ENCODE measurements at places on chromosomes 6 and 20. TPM values are rescaled to one million over a fixed set of nuclear protein-coding genes. Genes with fewer than 3 reads are reported as not detected.
A peak's percentile ranks its signal among the peaks of the same experiment; 100 is the strongest.

SLC22A3 gene
- total RNA-seq, result not detected

ARMC12 gene
- 3.0 TPM for total RNA-seq

DNA sequence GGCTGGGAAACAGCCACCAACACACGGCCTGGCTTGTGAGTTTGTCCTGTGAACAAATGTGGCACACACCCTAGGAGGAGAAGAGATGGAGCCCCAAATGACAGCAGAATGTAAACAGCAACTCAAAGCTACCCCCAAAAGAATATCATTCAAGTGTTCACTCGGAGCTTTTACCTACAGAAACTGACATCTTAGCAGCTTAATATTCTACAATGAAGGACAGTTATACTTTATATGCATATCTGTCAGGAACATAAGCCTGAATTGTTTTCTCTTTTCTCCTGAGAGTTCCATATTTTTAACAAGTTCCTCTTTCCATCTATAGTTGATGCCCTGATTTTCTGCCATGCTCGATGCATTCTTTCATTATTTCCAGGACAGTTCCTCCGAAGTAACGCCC is 566.0 kb upstream of the MAP3K7 start:
- H3K27me3 ChIP-seq, result no peaks in the 10 kb centered on the region
- H3K4me1 ChIP-seq, result no peaks in the 10 kb centered on the region
- H3K36me3 ChIP-seq, result no peaks in the 10 kb centered on the region
- H3K27ac ChIP-seq, result no peak overlapping the region
- no peak overlapping the region for H3K4me3 ChIP-seq

ZNF311 gene
- total RNA-seq, result 0.98 TPM

DNA sequence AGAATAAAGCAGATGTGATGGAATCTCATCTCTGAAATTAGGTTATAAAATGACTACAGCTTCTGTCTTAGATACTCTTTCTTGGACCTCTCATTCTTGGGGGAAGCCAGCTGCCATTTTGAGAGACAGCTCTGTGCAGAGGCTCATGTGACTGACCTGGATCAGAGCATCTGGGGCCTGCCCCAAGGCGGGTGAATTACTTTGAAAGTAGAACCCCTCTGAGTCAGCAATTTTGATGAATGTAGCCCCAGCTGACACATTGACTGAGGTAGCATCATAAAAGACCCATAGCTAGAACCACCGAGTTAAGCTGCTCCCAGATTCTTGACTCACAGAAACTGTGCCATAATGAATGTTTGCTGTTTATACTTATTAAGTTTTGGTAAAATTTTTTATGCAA is 124.5 kb downstream of the THEMIS start:
- H3K4me1 ChIP-seq, result peaks cover 52% of the 10 kb centered on the region
- peak; percentile 52 for DNase-seq
- no peaks in the 10 kb centered on the region for H3K27me3 ChIP-seq
- no peak overlapping the region for H3K4me3 ChIP-seq
- peak overlapping the region; percentile 73 for H3K27ac ChIP-seq
- peaks cover 22% of the 10 kb centered on the region for H3K36me3 ChIP-seq

- no peak for DNase-seq
- no peaks in the 10 kb centered on the region for H3K4me1 ChIP-seq
- H3K27ac ChIP-seq, result no peak overlapping the region
- no peak overlapping the region for H3K4me3 ChIP-seq
Observed at GRCh38 chr6:113352831-113353230, 504.3 kb upstream of the MARCKS start.

DNA sequence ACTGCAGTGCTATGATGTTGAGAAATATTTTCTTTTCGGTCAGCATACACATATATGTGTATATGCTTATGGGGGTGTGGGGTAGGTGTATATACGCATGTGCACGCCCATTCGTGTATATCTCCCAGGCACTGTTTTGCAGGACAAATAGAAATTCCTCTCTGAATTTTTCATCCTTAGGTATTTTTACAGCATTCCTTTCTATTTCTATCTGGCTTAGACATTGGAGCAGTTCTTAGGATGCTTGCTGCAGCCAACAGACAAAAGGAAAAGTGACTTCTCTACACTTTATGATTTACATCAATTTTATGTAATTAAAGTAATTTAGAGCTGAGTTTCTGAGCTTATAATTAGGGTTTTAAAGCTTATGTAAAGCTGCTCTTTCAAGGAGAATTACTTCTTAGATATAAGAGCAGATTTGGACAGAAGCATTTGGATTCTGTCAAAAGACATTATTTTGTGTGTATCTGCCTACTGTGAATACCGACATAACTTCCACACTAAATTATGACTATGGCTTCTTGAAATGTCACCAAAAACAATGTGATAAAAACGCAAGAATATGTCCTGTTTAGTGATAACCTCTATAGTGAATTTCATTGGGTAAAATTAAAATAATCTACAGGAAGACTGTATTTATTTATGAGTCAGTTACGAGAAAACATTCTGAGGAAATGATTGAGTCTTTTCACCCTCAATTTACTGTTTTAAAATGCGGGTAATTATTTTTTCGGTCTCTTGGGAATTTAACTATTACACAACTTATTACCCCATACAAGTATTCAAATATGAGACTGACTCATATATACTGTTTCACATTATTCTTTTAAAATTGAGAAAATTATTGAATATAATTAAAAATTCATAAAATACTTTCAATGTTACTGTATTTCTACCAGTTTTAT is 21.3 kb upstream of the CEP43 start:
- H3K36me3 ChIP-seq, result peaks cover 9% of the 10 kb centered on the region
- H3K4me3 ChIP-seq, result no peak overlapping the region
- DNase-seq, result no peak
- no peaks in the 10 kb centered on the region for H3K27me3 ChIP-seq

C6orf141 gene
- 1.1 TPM for total RNA-seq

FAXC gene
- total RNA-seq, result 0.16 TPM

TAP2 gene
- total RNA-seq, result 150 TPM

ZNF335 gene
- 28.9 TPM for total RNA-seq

DNA sequence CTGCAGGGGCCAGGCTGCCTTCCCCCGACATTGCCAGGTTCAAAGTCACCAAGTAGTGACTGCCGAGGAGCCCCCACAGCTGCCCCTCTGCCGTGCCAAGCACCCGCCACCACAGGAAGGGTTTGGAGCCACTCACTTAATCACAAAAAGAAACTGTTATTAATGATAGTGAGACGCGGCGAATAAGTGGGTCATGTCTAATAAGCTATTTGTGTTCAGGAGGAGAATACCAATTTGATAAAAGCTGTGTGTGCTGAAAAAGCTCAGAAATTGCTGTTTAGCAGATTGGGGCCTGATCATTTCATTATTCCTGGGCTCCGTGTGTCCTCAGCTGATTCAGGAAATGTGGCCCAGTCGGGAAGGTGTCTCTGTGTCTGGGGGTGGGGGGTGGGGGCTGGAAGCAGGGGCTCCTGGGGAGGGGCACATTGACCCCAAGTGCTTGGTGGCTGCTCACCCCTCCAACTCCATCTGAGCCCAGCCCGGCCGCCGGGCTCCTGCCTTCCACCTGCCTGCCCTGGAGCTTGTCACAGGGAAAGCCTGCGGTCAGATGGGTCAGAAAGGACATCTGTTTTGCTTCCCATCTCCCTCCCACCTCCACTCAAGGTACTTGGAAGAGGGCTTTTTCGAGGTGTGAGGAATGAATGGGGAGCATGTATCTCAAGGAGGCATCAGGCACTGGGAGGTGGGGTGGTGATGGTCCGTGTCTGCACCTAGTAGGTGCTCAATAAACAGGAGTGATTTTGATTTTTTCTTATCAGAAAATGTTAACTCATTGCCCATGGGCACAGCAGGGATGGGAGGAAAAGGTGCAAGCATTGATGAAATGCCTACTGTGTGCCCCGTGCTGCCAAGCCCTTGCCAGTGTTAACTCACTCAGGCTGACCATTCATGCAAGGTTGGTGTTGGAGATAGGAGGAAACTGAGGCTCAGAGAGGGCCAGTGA is 3.0 kb downstream of the VSTM2L start:
- peaks cover 43% of the 10 kb centered on the region for H3K27me3 ChIP-seq
- no peak overlapping the region for H3K4me3 ChIP-seq
- H3K27ac ChIP-seq, result no peak overlapping the region
- H3K36me3 ChIP-seq, result no peaks in the 10 kb centered on the region

GRCh38 chr20:62051144-62051543 is 14.5 kb downstream of the TAF4 start:
- H3K4me1 ChIP-seq, result peaks cover 20% of the 10 kb centered on the region
- no peak for DNase-seq
- peaks cover 7% of the 10 kb centered on the region for H3K36me3 ChIP-seq
- H3K27me3 ChIP-seq, result no peaks in the 10 kb centered on the region
- H3K4me3 ChIP-seq, result no peak overlapping the region
- no peak overlapping the region for H3K27ac ChIP-seq

DNA sequence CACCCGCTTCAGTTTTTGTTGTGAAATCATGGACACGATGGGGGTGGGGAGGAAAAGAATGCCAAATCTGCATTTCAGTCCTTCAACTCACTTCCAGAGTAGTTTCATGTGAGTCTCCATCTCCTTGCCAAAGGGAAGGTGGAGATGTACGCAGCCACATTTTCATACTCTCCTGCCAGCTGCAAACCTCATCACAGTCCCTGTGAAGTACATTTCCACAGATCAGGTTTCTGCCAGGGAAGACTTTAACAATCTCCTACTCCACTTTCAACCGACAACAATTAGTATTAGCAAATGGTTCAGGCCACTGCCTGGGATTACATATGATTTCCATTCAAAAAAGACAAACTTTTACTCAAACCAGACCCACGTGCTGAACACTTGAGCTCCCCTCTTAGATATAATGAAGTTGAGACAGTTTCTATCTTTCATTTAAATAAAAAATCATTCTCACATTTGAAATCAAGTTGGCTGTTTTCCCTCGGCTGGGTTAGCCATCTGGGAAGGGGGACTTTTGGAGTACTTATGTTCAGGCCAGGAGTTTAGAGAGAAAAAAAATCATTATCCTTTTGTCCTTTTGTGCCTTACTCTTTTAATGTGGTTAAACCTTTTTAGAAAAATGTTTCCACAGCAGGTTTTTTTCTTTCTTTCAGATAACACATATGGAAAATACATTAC is 51.0 kb upstream of the CEP162 start:
- H3K27ac ChIP-seq, result no peak overlapping the region
- DNase-seq, result no peak
- no peaks in the 10 kb centered on the region for H3K4me1 ChIP-seq
- H3K27me3 ChIP-seq, result peaks cover 22% of the 10 kb centered on the region
- H3K36me3 ChIP-seq, result no peaks in the 10 kb centered on the region

TULP1 gene
- total RNA-seq, result not detected

DNA sequence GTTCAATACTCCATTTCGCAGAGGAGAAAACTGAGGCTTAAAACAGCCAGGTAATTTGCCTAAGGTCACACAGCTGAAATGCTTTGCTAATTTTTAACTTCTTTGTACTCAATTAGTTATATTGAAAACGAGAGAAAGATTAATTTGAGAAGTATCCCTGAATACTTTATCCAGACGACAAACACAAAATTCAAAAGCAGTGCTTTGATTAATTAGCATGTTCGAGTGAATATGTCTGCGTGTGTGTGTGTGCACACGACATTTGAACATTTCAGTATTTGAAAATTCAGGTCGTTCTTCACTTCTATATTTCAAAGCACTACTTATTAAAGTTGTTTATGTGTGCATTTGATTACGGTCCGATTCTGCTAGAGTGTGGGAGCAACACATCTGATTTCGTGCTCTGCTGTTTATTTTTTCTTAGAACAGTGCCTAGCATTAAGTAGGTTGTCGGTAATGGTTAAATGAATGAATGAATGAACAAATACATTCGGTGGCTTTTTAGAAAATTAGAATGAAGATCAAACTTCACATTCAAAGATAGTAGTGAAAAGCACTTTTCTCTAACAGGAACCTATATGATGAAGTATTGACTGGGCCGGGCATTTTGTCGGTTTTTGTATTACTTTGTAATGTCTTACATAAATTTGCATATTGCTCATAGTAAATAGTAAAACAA is 36.9 kb upstream of the SYNCRIP start:
- no peak for DNase-seq
- peaks cover 26% of the 10 kb centered on the region for H3K4me1 ChIP-seq
- H3K4me3 ChIP-seq, result peak overlapping the region; percentile 90
- peaks cover 49% of the 10 kb centered on the region for H3K36me3 ChIP-seq
- H3K27ac ChIP-seq, result peak overlapping the region; percentile 91

NKAPL gene
- 0.14 TPM for total RNA-seq

- no peak overlapping the region for H3K4me3 ChIP-seq
- DNase-seq, result no peak
- H3K27ac ChIP-seq, result no peak overlapping the region
- peaks cover 4% of the 10 kb centered on the region for H3K27me3 ChIP-seq
- no peaks in the 10 kb centered on the region for H3K36me3 ChIP-seq
Observed at GRCh38 chr6:37565267-37566110, 65.8 kb upstream of the CCDC167 start.

FOXC1 gene
- 0.05 TPM for total RNA-seq

- DNase-seq, result peak; percentile 81
- H3K27ac ChIP-seq, result peak overlapping the region; percentile 10
- H3K27me3 ChIP-seq, result peaks cover 6% of the 10 kb centered on the region
- peak overlapping the region; percentile 57 for H3K4me3 ChIP-seq
- peaks cover 11% of the 10 kb centered on the region for H3K4me1 ChIP-seq
Observed at GRCh38 chr6:37705239-37706051, 7.8 kb upstream of the MDGA1 start.

DNA sequence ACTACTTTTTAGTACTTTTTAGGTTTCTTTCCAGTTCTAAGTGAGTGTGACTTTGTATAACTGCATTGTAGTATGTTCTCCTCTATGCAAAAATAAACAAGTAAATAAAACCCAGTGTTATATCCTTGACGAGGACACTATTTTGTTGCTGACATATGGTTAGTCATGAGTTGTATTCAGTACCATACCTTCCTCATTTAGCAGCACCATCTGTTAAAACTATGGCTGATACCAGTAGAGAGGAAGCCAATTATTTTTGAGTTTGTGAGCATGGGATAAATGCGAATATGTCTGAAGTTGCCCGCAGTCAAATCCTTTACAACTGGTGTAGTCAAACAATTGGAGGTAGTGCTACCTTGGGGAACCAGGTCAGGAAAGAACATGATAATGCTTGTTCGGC is 74.1 kb downstream of the CDKAL1 start:
- no peaks in the 10 kb centered on the region for H3K4me1 ChIP-seq
- no peaks in the 10 kb centered on the region for H3K27me3 ChIP-seq
- DNase-seq, result no peak
- H3K36me3 ChIP-seq, result peaks cover 24% of the 10 kb centered on the region
- no peak overlapping the region for H3K27ac ChIP-seq
- no peak overlapping the region for H3K4me3 ChIP-seq

- peak overlapping the region; percentile 97 for H3K27ac ChIP-seq
- H3K4me3 ChIP-seq, result peak overlapping the region; percentile 80
- H3K27me3 ChIP-seq, result no peaks in the 10 kb centered on the region
- H3K36me3 ChIP-seq, result peaks cover 9% of the 10 kb centered on the region
- peaks cover 85% of the 10 kb centered on the region for H3K4me1 ChIP-seq
Observed at GRCh38 chr20:59161721-59162120, 1.9 kb upstream of the ZNF831 start.

DNA sequence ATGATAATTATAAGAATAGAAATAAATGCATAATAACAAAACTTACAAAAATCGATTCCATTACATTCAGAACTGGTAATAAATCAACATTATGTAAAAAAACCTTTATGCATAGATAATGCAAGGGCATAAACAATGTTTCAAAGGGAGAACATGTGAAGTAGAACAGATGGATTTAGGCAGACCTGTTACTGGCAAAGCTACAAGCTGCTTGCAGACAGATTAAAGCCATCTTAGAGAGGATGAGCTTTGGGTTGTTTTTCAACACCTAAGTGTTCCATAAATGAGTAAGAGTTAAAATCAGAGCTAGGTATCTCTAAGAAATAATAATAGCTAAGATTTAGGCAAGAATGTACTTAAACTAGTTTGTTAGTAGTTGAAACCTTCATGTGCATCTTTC is 37.2 kb downstream of the SNAP25 start:
- DNase-seq, result no peak
- no peak overlapping the region for H3K4me3 ChIP-seq
- peaks cover 6% of the 10 kb centered on the region for H3K27me3 ChIP-seq
- H3K27ac ChIP-seq, result no peak overlapping the region
- H3K36me3 ChIP-seq, result no peaks in the 10 kb centered on the region
- H3K4me1 ChIP-seq, result no peaks in the 10 kb centered on the region

Measured in activated CD4-positive, alpha-beta T cell treated with anti-CD3 and anti-CD28 coated beads for 36 hours (primary cell).